ENCODE measurements at places on chromosomes 5 and 9. TPM values are rescaled to one million over a fixed set of nuclear protein-coding genes. Genes with fewer than 3 reads are reported as not detected.

DNA sequence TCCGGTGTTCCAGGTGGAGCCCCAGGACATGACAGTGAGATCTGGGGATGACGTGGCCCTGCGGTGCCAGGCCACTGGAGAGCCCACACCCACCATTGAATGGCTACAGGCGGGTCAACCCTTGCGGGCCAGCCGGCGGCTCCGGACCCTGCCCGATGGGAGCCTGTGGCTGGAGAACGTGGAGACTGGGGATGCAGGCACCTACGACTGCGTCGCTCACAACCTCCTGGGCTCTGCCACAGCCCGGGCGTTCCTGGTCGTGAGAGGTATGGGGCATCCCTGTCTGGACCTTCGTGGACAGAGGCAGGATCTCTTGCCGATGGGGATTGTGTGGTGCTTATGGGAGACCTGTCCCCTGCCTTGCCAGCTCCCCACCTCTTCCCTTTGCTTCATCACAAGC lies 26.0 kb upstream of the ASS1 start:
- peaks cover 10% of the 10 kb centered on the region for H3K4me1 ChIP-seq
- H3K27me3 ChIP-seq: no peaks in the 10 kb centered on the region
- no peak overlapping the region for H3K4me3 ChIP-seq
- no peaks in the 10 kb centered on the region for H3K36me3 ChIP-seq

- no peak for DNase-seq
- H3K4me3 ChIP-seq: no peak overlapping the region
- no peaks in the 10 kb centered on the region for H3K4me1 ChIP-seq
Observed at GRCh38 chr5:159017786-159018185, 81.9 kb downstream of the EBF1 start.

- H3K4me3 ChIP-seq: no peak overlapping the region
- peak; percentile 46 for DNase-seq
- peaks cover 1% of the 10 kb centered on the region for H3K27me3 ChIP-seq
- no peaks in the 10 kb centered on the region for H3K36me3 ChIP-seq
- peaks cover 17% of the 10 kb centered on the region for H3K4me1 ChIP-seq
- peak overlapping the region; percentile 75 for H3K27ac ChIP-seq
Observed at GRCh38 chr9:3191715-3192114, 334.1 kb downstream of the RFX3 start.

- H3K27me3 ChIP-seq: no peaks in the 10 kb centered on the region
- H3K4me1 ChIP-seq: no peaks in the 10 kb centered on the region
- no peaks in the 10 kb centered on the region for H3K36me3 ChIP-seq
Observed at GRCh38 chr5:102523541-102524175, 24.9 kb upstream of the SLCO6A1 start.

- H3K4me3 ChIP-seq: no peak overlapping the region
- H3K27ac ChIP-seq: no peak overlapping the region
- peaks cover 100% of the 10 kb centered on the region for H3K27me3 ChIP-seq
Observed at GRCh38 chr9:77019926-77020412, 514 bp downstream of the FOXB2 start.

GRCh38 chr9:33125871-33126823 lies 41.0 kb downstream of the B4GALT1 start:
- peaks cover 12% of the 10 kb centered on the region for H3K4me1 ChIP-seq
- H3K36me3 ChIP-seq: peaks cover 3% of the 10 kb centered on the region

GRCh38 chr5:113140837-113141671 lies 164.5 kb downstream of the DCP2 start:
- H3K4me3 ChIP-seq: no peak overlapping the region
- no peaks in the 10 kb centered on the region for H3K36me3 ChIP-seq
- DNase-seq: peak; percentile 81
- H3K27me3 ChIP-seq: no peaks in the 10 kb centered on the region
- H3K4me1 ChIP-seq: no peaks in the 10 kb centered on the region

DNA sequence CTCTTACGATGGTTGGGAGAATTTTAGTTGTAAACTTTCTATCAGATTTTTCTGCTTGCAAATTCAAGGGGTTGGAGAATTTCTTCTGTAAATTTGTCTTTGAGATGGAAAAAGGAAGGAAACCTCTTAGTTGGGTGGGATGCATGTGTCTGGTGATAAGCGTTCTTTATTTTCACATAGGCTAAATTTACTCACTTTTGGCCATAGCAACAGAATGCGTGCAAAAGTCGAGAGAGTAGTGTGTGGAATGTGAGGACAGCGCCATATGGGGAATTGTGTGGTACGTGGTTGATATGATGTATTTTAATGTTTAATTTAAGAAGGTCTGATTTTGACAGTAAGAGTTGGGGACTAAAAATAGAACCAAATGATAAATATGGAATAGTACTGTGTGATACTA lies 282.2 kb downstream of the TAF11L14 start:
- no peak overlapping the region for H3K4me3 ChIP-seq
- no peaks in the 10 kb centered on the region for H3K36me3 ChIP-seq
- H3K27ac ChIP-seq: no peak overlapping the region
- DNase-seq: no peak
- no peaks in the 10 kb centered on the region for H3K4me1 ChIP-seq
- no peaks in the 10 kb centered on the region for H3K27me3 ChIP-seq

DNA sequence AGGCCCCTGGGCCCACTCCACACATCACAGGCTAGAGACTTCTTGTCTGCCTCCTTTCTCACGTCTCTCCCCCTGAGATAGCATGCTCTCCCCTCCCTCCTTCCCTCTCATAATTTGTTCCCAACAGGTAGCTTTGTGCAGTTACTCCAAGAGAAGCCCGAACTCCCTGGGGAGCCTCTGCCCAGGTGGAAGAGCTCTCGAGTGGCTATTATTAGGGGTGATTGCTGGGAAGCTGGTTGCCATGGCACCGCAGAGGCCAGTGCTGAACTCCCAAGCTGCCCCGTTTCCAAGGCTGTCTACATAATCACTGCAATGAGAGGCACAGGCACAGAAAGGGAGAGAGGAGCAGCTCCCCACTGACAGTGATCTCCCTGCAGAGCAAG lies 104.7 kb upstream of the GPR151 start:
- no peak overlapping the region for H3K27ac ChIP-seq
- no peaks in the 10 kb centered on the region for H3K27me3 ChIP-seq
- no peak overlapping the region for H3K4me3 ChIP-seq
- H3K4me1 ChIP-seq: peaks cover 10% of the 10 kb centered on the region
- DNase-seq: peak; percentile 70

GRCh38 chr5:151534350-151534749 lies 56.8 kb downstream of the FAT2 start:
- no peaks in the 10 kb centered on the region for H3K4me1 ChIP-seq
- no peak overlapping the region for H3K27ac ChIP-seq
- H3K4me3 ChIP-seq: no peak overlapping the region
- H3K36me3 ChIP-seq: no peaks in the 10 kb centered on the region

- H3K36me3 ChIP-seq: no peaks in the 10 kb centered on the region
- peak within 1 kb of the TSS; percentile 47 for H3K4me3 ChIP-seq
- peaks cover 77% of the 10 kb centered on the region for H3K27me3 ChIP-seq
- H3K27ac ChIP-seq: no peak within 1 kb of the TSS
- DNase-seq: peak; percentile 88
Observed at GRCh38 chr9:83538172-83538889, at the start of gene FRMD3. Gene FRMD3 (minus strand): TSS chr9:83538401. CDS start chr9:83538231, 170 bp downstream.

DNA sequence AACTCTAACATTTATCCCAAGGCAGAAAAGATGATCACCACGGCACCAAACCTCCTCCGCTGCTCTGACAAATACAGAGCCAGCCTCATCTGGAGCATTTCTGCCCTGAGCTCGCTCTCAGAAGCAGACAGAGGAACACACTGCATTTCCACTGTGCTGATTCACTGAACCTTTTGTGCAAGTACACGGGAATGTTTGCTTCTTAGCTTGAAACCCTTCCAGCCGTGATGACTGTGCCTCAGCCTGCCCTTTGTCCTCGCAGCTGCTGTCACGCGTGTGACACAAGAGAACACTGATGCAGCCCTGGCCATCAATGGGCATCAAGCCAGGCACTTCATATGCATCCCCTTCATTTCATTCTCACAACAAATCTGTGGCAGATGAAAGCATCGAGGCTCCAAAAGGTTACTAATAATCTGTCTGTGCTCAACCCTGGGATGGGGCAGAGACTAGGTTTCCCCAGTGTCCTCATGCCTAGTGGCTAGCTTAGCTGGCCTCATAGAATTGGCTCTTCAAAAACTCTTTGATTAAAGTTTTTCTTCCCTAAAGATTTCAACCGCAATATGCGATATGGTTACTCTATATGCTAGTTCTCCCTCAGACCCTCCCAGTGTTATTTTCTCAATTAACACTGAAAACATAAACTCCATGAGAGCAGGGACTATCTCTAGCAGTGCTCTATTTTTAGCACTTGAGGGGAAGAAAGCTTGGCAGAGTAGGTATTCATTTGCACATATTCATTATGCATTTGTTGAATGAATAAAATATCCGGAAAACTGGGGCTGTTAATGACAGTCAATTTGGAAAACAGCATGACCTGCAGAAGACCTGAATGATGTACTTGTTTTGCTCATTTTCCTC lies 7.3 kb downstream of the CDC14B start:
- H3K27ac ChIP-seq: peak overlapping the region; percentile 13
- peak; percentile 28 for DNase-seq
- H3K36me3 ChIP-seq: no peaks in the 10 kb centered on the region
- H3K4me1 ChIP-seq: peaks cover 34% of the 10 kb centered on the region
- no peak overlapping the region for H3K4me3 ChIP-seq

- DNase-seq: peak; percentile 61
- H3K4me3 ChIP-seq: no peak overlapping the region
- no peaks in the 10 kb centered on the region for H3K36me3 ChIP-seq
- H3K4me1 ChIP-seq: no peaks in the 10 kb centered on the region
- no peak overlapping the region for H3K27ac ChIP-seq
Observed at GRCh38 chr5:160930406-160930805, 78.4 kb upstream of the ATP10B start.

DNA sequence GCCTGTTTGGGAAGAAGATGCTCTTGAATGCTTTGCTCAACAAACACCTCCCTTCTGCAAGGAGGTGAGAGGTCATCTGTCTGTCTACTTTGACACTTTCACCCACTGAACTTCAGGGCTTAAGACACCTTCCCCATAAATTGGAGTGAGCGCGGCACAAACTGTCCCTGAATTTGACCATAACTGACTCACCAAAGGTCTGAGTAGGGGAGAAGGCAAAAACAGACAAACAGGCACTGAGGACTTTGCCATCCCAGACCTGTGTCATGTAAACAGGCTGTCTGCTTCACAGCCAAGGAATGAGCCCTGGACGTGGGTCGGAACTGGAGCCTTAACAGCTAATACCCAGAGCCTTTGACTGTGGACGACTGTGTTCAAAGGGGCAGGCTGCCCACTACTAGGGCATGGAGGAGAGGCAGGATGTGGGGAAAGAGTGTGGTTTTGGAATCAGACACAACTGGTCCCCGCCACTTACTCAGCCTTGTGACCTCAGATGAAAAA lies 320.9 kb upstream of the KLF4 start:
- no peaks in the 10 kb centered on the region for H3K4me1 ChIP-seq
- peaks cover 75% of the 10 kb centered on the region for H3K27me3 ChIP-seq
- H3K27ac ChIP-seq: no peak overlapping the region
- no peaks in the 10 kb centered on the region for H3K36me3 ChIP-seq
- no peak for DNase-seq
- H3K4me3 ChIP-seq: no peak overlapping the region

DNA sequence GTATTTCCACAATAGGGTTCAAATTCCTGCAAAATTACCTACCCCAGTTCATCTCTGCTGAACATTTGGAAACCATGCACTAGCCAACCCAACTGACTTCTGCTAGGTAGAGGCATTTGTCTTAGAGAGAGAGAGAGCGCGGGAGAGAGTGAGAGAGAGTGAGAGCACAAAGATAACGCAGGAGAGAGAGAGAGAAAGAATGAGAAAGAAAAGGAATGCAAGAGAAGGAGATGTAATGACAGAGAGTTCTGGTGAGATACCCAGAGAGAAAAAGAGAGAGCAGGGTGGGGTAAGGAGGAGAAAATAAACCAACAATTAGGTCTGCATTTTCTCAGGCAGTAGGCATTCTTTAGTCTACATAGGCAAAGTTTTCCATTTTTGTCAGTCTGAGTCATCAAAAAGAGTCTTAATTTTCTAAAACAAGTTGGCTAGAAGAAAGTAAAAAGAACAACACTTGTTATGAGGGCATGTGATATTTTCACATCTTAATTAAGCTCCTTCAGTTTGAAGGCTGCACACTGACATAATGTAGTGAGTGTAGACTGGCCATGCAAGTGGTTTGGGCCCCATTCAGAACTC lies 98.2 kb downstream of the MAP1B start:
- no peak for DNase-seq
- peaks cover 15% of the 10 kb centered on the region for H3K36me3 ChIP-seq
- H3K4me1 ChIP-seq: peaks cover 7% of the 10 kb centered on the region
- no peak overlapping the region for H3K4me3 ChIP-seq
- no peaks in the 10 kb centered on the region for H3K27me3 ChIP-seq

DNA sequence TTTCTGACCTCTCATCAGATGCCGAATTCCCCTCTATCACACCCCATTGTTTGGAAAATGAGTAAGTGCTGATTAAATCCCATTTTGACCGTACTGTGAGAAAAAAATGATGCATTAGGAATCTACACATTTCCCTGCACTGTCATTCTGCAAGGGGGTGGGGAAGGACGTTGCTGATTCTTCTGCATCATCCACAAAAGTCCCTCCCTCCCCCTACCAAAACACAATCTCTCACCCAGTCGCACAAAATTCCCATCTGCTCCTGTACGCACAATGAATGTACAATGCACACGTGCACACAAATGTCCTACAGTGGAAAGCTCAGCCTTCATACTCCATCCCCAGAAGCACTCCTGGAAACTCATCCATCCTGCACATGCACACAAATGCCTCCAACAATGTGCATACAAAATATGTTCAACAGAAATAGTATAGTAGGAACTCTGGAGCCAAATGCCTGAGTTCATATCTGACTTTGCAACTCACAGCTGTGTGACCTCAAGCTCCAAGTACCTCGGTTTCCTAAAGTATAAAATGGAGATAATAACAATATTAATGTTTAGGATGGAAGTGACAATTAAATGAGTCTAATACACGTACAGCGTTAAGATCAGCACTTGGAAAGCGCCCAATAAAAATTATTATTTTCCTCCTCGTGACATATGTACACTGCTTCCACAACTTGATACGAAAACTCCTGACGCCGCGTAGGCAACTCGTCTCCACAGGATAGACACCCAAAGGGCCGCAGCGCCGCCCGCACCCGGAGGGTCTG lies 809 bp downstream of the TNIP1 start:
- peaks cover 15% of the 10 kb centered on the region for H3K4me1 ChIP-seq
- H3K36me3 ChIP-seq: no peaks in the 10 kb centered on the region
- peak overlapping the region; percentile 98 for H3K27ac ChIP-seq
- no peaks in the 10 kb centered on the region for H3K27me3 ChIP-seq

DNA sequence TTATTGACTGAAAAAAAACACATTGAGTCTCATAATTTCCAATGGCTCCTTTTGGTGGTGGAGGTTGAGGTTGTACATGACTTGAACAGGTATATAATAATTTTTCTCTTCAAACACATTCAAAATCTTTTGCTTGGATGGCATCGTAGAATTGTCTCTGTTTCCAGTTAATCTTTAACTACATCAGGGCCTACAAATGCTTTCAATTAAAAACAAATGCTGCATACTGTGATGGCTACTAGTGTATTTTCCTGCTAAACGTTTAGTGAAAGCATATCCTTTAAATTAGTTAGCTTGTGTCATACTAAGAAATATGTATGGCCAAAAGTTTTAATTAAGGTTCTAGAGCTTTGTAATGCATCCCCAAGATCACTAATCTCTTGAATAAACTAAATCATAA lies 313.8 kb downstream of the SLF1 start:
- H3K4me1 ChIP-seq: no peaks in the 10 kb centered on the region
- H3K4me3 ChIP-seq: no peak overlapping the region
- H3K27ac ChIP-seq: no peak overlapping the region
- H3K36me3 ChIP-seq: no peaks in the 10 kb centered on the region
- DNase-seq: no peak

The CDO1 gene
- total RNA-seq: 27.1 TPM

The WDR38 gene
- not detected for total RNA-seq

The PDZD2 gene
- 1.9 TPM for total RNA-seq

The BAAT gene
- total RNA-seq: not detected

The TRAF1 gene
- 7.5 TPM for total RNA-seq

The PPP3R2 gene
- not detected for total RNA-seq

The LCN12 gene
- total RNA-seq: 11.4 TPM
